ENCODE measurements at places on chromosomes 7 and 10.

DNA sequence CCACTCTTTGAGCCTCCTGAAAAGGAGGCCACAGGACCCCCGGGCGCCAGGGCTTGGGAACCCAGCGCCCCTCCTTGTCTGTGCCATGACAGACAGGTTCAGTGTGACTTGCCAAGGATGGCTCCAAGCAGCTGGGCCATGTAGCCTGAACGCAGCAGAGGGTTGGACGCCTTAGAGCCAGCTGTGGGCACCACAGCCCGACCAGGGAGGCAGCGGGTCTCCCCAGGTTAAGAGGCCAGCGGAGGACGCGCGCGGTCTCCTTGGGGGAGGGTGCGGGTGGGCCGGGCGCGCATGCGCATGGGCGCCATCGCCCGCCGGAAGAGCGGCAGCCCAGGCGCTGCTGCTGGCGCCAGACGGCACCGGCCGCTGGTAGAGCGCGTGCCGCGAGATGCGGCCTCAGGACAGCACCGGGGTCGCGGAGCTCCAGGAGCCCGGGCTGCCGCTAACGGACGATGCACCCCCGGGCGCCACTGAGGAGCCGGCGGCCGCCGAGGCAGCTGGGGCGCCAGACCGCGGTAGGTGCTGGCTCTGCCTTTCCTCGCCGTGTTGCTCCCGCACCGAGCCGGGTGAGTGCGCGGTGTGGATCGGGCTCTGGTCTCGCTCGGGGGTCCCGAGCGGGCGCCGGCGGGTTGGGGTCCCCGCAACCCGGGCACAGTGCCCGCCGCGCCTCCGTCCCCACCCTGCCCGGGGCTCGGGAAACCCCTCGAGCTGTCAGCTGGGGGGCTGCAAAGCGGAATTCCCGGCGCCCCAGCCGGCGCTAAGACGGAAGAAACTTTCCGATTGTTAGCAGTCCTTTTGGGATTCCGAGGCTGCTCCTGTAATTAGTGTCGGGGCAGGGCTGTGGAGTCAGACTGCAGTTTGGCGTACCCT, at the start of gene SLC35G1:
SLC35G1 (plus strand) TSS at position 333 of the 870 bp plus-strand sequence; CDS start at position 389, 56 bp downstream.
- DNase-seq, result peak; percentile 72

DNA sequence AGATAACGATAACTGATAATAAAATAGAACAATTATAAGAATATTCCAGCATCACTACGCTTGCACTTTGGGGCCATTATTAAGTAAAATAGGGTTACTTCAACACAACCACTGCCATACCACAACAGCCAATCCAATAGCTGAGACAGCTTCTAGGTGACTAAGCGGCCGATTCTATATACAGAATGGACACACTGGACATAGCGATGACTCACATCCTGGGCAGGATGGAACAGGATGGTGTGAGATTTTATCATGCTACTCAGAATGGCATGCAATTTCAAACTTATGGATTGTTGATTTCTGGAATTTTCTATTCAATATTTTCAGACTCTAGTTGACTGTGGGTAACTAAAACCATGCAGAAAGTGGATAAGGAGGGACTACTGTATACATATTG, 920.9 kb downstream of the LRMDA start:
- DNase-seq, result peak; percentile 82

- DNase-seq, result peak; percentile 62
These were observed 8.0 kb upstream of the EPHA1 start for GRCh38 chr7:143416565-143417149.

DNA sequence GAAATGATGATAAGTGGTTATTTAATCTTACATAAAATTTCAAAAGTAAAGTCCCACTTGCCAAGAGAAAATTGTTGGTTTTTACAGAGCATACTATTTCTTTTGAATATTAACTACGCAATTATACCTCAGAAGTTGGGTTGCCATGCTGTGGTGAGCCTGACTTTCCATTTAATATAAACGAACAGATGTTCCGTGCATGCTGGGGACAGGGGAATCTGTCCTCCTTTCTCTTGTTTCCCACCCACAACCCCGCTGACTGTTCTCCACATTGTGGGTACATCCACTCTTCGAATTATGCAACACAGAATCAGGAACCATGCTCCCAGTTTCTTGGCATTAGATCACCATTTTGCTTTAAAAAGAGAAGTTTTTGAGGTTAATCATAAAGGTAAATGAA, 29.2 kb upstream of the RTKN2 start:
- DNase-seq, result no peak

- no peak for DNase-seq
These were observed 1.9 kb downstream of the SEMA4G start for GRCh38 chr10:100970914-100971811.

- DNase-seq, result no peak
These were observed 344.8 kb upstream of the FZD8 start for GRCh38 chr10:35986756-35987502.

DNA sequence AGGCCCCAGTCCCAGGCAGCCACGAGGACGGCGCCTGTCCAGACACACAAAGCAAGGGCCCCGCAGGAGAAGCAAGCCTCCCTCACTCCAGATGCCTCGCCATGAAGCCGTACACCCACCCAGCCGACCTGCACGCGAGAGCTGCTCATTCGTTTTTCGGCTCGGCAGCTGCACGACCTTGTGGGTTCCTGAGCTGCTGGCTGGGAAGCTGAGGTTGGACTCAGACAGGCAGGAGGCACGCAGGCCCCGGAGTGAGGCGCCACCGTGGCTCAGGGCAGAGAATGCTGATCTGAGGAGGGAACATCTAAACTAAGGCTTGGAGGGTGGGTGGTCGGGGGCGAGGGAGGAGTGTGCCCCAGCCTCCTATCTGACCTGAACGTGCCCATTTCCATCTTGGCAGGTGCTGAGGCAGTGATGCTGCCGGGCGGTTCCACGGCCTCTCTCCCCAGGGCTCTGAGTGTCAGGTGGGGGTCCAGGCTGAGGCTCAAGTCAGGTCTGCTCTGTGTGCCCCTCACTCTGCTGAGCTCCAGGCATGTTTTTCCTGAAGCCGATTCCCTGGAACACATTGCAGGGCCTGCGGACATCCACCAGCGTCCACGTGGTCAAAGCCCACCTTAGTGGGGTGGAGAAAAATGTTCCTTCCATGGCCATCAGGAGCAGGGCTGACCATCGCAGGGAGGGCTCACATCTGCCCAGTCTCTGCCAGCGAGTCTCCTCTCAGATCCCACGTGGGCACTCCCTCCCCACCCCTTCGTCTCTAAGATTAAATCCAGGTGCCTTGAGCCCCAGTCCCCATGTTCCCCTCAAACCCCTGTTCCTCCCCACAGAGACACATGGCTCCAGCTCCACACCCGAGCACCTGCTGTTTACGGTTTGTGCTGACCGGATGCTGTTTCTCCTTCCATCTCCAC, 28.1 kb upstream of the FAM20C start:
- no peak for DNase-seq

- DNase-seq, result peak; percentile 50
These were observed 6.1 kb upstream of the FGL2 start for GRCh38 chr7:77205706-77206105.

DNA sequence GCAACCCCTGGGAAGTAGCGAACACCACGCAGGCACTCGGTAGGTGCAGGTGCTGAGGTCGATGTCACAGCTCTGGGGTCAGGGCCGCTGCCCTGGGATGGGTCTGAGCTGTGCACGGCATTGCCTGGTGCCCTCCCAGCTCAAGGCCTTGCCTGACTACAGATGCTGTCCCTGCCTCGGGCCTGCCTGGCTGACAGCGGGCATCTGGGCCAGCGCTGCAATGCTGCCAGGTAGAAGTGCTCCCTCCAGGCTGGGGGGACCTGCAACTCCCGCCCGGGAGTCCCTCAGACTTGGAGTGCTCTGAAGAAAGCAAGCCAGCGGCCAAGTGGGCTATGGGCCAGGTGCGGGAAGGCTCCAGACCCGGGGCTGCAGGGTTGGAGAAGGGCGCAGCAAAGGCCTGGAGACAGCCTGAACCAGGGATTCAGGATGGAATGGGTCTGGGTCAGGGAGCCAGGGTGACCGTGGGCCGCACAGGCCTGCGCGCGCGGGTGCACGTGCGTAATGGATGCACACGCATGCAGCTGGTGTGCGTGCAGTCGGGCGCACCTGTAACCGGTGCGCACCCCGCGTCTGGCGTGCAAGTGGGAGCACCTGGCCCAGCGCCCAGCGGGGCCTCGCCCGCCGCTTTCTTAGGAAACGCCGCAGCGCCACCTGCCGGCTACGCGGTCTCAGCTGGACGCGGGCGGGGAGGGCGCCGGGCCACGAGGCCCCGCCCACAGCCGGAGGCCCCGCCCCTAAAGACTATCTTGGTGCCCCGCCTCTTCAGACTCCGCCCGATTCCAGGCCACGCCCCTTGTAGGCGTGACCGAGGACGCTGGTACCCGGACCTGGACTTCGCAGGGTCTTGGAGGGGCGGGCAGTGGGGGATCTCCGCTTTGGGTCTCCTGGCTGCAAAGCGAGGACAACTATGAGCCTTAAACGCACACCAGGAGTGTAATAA, 46.7 kb downstream of the MICALL2 start:
- DNase-seq, result peak; percentile 76

GRCh38 chr7:63376873-63377272, 621.8 kb upstream of the ZNF722 start:
- no peak for DNase-seq

DNA sequence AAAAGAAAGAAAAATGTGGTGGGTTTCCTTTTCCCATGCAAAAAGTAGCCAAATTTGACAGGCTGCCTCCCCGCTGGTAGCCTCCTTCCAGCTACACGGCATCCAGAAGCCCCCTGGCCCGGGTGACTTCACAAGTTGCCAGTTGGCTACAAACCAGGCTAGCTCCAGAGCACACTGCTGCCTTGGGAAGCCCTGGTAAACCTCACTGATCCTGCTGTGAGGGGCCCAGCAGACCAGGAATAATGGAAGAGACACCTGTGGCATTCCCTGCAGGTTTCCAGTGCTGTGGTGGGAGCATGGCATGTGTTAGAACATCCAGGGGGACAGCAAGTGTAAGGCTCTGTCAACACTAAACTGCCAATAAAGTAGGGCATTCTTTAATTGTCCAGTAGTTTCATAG, 55.7 kb upstream of the TM9SF3 start:
- DNase-seq, result no peak

DNA sequence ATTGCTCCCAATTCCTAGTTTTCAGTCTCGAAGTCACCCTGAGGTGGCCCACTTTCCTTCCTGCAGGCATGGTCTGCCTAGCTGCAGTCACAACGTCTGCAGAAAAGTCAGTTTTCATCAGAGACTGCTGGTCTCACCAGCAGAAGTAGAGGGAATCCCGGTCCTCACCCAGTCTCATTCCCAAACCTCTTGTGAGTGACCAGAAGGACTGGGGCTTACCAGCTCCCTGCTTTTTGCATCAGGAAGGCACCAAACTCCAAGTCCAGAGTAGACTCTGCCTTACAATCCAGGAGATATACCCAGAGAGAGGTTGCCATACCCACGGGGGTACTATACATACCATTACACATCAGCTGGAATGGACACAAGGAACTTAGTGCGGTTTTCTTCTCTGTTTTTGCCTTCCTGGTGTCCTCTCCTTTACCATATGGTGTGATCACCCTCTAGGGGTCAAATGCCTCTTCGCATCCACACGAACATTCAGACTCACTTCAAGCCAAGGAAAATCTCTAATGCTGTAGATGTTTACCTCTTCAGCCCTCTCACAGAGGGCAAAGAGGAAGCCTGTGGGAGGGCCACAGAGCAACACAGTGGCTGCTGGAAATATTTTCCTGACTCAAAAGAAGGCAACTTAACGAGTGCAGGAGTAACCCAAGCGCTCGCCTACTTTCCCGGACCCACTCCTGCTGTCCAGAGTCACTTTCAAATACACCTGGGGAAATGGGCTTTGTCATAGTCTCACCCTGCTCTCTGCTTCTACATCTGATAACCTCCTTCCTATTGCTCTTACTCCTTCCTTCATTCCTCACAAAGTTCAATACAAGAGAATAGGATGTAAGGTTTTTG, 220.9 kb downstream of the C7orf25 start:
- peak; percentile 77 for DNase-seq

- DNase-seq, result no peak
These were observed 72.6 kb downstream of the OSBPL3 start for GRCh38 chr7:24907311-24907886.

DNA sequence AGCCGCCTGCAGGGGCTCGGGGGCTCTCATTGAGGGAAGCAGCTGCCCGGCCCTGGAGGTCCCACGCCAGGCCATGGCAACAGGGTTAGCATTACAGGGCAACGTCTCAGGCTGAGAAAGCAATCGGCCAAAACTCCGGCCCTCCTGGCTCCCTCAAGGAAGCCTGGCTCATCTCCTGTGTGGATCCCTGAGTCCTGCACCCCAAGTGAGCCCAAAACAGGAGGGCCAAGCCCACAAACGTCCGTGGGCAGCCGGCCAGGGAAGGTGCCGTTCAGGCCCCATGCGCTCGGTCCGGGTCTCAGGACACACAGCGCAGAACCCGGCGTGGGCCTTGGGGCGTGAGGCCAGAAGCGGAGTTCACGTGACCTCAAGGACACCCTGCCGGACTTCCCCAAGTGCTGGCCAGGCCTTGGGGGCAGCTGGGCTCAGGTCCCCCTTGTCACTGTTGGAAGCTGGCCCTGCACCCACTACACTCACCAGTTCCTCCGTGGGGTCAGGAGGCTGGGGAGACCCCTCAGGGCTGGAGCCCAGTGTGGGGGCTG, 8.0 kb upstream of the PWWP2B start:
- DNase-seq, result no peak

GRCh38 chr10:88471899-88472298, 111.2 kb downstream of the RNLS start:
- no peak for DNase-seq

DNA sequence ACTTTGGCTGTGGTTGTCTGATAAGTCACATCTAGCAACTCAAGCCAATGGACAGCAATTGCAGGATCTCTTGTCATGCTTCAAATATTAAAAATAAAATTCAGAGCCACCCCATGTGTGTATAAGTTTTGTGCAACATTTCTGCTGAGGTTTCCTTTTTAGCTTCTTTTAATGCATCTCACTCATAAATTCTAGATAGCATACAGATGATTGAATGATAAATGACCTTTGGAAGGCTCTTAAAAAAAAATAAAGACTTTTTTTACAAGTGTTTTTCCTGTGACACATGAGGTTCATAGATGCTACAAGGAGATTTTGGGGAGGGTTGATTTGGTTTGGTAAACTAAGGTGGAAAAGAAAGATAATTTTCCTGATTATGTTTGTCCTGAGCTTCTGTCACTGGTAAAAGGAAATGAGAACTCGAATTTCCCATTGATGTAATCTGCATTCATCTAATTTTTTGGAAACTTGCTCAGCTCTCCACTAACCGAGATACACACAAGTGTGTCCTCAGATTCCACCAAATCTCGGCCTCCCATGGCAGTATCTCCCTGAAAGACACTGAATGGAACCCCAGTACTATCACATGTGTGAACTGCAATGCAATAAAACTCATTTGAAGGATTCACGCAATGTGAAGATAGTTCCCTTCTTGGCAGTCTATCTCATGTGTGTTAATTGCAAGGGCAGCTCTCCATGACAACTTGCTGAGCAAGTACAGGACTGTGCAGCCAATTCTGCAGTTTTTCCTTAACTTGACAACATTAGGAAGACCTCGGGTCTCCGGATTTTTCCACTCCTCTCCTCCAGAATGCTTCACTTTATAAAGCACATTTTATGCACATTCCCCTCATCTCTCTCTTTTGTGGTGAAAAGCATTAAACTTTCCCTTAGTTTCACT, 185.4 kb upstream of the PFKP start:
- DNase-seq, result no peak

GRCh38 chr10:14259696-14260566, 70.8 kb downstream of the FRMD4A start:
- peak; percentile 18 for DNase-seq
